Stimulated activated CD8-positive, alpha-beta memory T cell treated with anti-CD3 and anti-CD28 coated beads, Interleukin-12 subunit alpha, Interleukin-12 subunit beta, amount 100 ng/mL, for 1 hour (primary cell): ENCODE measurements at places on chromosomes 16 and 17.
A peak's percentile ranks its signal among the peaks of the same experiment; 100 is the strongest.

- no peak for DNase-seq
Observed at GRCh38 chr17:52420555-52421078, 262.1 kb upstream of the CA10 start.

DNA sequence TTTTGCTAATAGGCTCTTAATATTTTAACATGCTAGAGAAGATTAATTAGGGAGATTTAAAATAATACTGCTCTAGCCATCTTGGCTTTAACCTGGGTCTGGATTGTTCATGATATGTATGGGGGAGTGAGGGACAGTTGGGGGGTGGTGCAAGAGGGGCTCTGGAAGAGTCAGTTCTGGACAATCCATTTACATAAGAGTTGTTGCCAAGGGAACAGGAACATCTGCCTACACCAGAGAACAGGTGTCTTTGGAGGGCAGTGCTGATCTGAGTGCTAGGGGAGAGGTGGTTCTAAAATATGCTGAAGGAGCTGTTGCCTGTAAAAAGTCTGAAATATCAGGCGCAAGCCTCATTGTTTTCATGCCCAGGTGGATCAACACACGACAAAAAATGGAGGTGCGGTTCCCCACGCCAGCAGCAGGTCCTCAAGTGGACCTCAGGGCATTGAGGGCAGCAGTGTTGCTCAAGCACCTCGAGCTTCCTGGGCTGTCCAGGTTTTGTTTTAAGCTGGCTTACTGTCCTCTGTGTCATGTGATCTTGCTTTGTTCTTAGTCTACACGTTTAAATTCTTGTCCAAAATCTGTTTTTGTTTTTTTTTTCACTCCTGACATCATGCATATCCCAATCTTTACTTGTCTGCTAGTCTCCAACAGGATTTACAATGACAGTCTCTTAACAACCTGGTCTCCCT, 25.4 kb upstream of the WSB1 start:
- no peak for DNase-seq

DNA sequence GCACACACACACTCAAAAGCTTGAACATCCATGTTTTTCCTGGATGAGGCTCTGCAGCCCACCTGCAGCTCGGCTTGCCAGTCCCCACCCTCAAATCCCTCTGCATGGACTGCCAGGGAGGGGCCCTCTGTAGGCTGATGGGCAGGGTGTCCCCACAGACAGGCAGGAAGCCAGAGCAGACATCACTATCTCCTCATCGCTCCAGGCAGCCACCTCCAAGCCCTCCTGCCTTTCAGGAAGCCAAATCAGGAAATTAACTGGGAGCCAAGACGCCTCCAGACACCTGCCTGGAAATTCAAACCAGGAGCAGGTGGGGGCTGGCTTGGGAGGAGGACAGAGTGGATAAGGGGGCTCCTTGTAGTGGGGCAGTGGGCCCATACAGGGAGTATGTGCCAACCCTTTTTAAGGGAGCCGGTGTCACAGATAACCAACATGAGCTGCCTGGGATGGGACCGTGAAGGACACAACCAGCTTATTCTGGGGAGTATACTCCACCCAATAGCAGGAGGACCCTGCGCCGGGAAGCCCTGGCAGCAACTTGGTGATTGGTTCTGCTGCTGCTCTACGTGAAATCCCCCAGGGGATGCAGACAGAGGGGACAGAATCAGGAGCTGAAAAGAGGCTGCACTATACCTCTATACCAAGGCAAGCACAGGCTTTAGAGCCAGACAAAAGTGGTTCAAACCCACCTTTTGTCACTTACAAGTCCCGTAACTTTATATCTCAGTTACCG, 139.1 kb downstream of the CCT6B start:
- no peak for DNase-seq

- DNase-seq: no peak
Observed at GRCh38 chr16:9658164-9658563, 524.1 kb downstream of the GRIN2A start.

DNA sequence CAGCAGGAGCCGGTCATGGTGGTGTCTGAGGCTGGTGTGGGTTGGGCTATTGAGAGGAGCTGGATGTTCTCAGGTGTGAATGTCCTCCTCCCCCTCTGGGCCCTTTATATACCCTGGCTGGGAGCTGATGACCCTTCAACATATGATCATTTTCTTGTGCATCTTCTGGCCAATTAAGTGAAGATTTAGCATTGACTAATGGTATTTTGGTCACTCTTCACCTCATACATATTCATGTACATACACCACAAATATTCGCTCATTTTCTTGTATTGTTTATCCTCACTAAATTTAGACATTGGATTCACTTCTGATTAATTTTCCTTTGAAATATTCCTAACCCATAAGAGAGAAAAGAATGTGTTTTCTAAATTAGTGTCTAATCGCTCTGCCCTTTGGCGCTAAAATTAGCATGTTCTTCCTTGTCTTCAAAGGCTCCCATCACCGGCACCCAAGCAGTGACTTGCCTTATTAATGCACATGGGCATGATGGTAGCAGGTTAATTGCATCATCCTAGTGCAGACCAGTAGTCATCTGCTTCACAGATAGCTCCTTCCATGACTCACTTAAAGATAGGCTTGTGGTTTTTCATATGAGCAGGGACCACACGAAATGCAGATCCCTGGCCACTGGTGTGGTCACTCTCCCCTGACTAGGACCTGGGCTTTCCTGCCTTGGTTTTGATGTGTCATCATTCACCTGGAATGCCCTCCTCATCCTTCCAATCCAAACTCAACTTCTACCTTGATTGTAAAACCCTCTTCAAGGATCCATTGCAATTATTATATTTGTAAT, at the start of gene KRTAP2-4:
KRTAP2-4 (minus strand) TSS at position 51 of the 796 bp plus-strand sequence; CDS start at position 17, 34 bp downstream.
- DNase-seq: no peak

- DNase-seq: no peak
Observed at GRCh38 chr16:47613251-47613650, 152.1 kb downstream of the PHKB start.

DNA sequence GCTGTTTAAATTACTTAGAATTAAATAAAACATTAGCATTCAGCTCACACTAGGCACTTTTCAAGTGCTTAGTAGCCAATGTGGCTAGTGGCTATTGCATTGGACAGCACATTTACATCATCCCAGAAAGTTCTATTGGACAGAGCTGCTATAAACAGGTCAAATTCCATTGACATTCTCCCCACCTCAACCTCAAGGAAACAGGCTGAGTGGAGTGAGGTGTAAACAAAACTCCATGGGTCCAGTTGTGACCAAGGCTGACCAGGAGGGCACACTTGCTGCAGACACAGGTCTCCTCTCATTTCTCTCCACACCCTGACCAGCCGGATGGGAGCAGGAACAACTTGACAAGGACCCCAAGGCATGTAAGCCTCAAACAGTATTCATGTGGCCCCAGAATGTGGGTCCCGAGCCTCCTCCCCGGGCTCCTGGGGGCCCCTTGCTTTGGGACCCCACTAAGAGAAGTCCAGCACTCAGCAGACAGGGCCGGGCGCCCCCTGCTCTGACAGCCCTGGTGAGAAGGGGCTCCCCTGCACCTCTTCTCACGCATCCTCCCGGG, 488 bp downstream of the C17orf113 start:
- DNase-seq: no peak

DNA sequence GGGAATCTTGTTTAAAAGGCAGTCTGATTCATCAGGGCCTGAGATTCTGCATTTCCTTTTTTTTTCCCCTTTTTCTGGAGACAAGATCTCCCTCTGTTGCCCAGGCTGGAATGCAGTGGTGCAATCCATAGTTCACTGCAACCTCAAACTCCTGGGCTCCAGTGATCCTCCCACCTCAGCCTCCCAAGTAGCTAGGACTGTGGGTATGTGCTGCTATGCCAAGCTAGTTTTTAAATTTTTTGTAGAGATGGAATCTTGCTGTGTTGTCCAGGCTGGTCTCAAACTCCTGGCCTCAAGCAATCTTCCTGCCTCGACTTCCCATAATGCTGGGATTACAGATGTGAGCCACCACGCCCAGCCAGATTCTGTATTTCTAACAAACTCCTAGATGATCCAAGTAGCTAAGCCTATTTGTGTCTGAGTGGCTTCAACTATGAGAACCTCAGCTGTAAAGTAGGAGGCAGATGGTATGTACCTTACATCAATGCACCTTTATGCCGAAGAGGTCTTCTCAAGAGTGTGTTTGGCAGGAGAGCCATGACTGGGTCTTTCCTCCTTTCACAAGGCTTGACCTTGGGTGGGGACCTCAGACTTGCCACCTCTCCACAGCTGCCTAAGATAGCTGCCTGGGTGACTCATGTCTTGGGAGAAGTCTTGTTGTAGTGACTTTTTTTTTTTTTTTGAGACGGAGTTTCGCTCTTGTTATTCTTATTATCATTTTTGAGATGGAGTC, 10.9 kb downstream of the LDAF1 start:
- no peak for DNase-seq

DNA sequence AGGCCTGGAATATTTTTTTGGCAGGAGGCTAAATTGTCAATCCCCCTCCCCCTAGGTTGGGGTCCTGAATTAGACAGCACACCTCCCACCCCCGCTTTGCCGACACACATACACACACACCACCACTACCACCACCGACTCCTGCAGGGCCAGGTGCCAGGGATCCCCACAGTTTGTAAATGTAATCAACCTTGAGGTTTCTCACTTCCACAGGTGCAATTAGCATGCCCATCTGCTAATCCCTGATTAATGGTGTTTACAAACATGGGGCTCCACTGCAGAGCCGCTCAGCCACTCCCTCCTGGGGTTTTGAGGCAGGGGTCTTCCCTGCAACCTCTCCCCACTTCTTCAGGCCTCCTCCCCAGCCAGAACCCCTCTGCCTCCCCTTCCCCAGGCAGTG, 11.8 kb downstream of the MRM1 start:
- DNase-seq: no peak

- no peak for DNase-seq
Observed at GRCh38 chr16:24309258-24310142, 53.4 kb downstream of the CACNG3 start.

- DNase-seq: peak; percentile 56
Observed at GRCh38 chr17:73191443-73192205, 1.2 kb upstream of the COG1 start.

GRCh38 chr16:12182212-12182611, 205.7 kb downstream of the SNX29 start:
- DNase-seq: no peak

- no peak for DNase-seq
Observed at GRCh38 chr17:37292429-37293139, 83.2 kb upstream of the C17orf78 start.

DNA sequence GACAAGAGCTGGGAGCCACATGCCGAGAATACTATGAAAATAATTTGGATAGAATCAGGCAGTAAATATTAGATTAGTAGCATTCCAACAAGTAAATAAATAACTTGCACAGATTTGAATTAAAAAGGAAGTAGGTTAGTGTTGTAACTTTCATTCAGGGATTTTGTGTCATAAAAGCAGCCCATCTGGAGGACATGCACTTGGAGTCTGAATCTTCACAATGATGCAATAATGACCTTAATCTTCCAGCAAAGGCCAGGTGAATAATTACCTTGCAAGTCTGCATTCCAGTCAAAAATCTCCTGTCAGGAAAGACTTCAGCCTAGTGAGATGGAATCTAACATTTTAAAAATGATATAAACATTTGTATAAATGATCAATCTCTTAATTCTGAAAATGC, 518.1 kb downstream of the KCNJ2 start:
- no peak for DNase-seq

- no peak for DNase-seq
Observed at GRCh38 chr17:32757963-32758362, 119.0 kb downstream of the MYO1D start.

- DNase-seq: no peak
Observed at GRCh38 chr16:49013727-49014080, 267.9 kb downstream of the CBLN1 start.
